ENCODE measurements at places on chromosomes 11 and 22.

DNA sequence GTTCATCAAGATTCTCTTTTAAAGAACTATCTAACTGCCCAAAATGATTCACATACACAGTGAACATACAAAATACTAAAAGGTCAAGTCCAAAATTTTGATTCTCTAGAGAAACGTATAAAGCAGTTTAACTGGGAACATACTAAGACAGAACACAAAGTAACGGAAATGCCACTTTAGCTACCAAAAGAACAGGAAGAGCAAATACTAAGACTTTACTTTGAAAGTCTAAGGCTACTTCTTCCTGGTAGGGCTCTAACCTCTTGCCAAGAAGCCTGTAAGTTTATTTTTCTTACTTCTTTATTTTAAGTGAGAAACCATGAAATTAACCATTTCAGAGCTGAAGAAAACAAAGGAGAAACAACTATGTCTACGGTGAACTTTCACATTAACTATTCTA lies 6.2 kb downstream of the PICALM start:
- no peak for DNase-seq

- DNase-seq = no peak
These were observed 209.5 kb downstream of the AASDHPPT start for GRCh38 chr11:106286881-106287504.

DNA sequence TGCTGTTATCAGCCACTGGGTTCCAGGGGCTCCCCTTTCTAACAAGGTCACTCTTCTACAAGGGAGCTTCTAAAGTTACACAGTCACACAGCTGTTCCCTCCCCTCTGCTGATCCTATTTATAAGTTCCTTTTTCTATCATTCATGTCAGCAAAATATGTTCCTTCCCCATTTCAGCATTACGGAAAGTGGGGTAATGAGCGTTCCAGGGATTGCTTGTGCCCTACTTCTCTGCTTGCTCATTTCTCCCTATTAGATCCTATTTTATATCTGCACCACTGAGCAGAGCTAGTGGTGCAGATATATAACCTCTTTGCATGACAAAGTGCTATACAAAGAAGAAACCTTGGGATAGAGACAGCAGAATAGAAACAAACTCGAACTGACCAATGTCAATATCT lies 22.7 kb upstream of the PLEKHB1 start:
- no peak for DNase-seq

DNA sequence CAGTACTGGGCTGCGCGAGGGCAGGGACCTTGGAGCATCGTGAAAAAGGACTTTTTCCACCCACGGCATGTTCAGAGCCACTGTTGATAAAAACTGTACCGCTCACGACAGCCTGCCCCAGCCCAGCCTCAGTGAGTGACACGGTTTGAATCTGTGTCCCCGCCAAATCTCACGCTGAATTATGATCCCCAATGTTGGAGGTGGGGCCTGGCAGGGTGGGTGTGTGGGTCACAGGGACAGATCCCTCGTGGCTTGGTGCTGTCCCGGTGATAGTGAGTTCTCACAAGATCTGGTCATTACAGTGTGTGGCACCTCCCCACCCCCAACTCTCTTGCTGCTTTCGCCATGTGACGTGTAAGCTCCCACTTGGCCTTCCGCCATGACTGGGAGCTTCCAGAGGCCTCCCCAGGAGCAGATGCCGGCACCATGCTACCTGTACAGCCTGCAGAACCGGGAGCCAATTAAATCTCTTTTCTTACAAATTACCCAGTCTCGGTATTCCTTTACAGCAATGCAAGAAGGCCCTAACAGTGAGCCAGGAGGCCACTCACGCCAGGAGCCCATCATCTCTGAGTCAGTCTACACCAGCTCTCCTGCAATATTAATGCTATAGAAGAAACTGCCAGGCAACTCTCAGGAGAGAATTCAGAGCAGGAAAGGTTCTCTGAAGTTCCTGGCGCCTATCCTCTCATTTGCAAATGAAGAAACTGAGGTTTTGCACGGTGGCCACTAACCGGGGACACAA lies 1.3 kb downstream of the TOLLIP start:
- DNase-seq = no peak

DNA sequence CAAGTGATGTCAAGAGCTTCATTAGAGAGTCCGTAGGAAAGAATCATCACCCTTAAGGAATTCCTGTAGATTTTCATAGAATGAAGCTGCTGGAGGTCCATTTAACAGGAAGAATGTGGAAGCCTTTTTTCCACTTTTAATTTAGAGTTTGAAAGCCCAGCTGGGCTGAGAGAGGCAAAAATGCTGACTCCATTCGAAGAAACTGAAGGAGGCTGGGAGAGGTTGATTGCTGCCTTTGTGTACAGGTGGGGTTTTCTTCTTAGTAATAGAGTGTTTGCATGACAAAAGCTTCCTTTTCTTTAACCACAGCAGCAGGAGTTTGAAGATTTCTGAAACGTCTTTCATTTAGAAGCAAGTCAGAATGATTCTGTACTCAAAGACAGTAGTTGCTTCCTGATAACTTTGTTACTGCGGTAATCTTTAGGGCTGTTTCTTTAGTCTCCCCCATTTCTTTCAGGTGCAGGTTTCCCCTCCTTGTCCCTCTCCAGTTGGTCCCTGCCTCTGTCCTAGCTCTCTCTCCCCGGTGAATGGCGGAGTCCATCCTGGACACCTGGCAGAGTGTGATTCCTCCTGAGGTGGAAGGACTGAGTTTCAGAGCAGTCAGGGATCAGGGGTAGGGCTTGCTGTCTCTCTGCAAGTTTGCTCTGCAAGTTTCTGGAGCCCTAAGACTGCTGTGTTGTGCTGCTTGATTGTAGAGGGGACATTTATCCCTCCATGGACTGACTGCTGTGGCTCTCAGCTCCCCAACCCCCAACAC lies 166.2 kb downstream of the LDLRAD3 start:
- no peak for DNase-seq

DNA sequence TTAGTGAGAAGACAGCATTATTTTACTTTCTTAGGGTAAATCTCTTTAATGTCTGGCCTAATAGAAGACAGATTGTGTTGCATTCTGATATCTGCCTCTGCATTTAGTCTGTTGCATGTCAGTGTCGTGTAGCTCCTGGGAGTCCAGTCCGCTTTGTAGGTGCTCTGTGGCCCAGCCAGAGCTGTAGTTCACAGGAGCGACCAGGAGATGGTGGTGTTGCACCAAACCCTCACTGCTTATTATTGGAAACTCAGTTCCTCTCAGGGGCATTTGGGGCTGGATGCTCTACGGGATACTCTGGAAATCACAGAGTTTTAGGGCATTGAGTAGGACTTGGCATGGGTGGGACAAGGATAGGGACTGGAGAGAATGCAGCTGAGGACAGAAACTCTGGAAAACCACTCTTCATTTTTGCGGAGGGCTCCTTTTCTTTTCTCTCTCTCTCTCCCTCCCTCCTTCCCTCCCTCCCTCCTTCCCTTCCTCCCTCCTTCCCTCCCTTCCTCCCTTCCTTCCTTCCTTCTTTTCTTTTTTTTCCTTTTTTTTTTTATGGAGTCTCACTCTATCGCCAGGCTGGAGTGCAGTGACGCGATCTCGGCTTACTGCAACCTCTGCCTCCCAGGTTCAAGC lies 21.7 kb downstream of the MIAT start:
- DNase-seq = no peak

- no peak for DNase-seq
These were observed 42.2 kb downstream of the UBASH3B start for GRCh38 chr11:122697636-122698167.

DNA sequence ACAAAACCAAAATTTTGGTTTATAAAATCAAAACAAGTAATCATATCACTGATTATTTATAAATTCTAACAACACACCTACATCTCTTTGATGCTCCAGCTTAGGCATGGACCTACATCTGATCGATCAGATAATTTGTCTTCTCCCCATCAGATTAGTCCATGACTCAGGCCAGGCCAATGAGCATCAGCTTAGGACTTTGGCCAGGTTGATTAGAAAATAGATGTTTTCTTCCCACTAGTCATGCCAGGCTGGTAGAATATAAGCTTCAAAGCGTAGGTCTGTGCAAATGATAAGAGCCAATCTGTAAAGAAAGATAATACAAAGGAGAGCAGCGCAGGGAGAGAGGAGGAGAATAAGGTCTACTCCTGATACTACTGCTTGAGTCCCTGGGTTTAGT lies 1487.9 kb downstream of the FAM181B start:
- DNase-seq = no peak

DNA sequence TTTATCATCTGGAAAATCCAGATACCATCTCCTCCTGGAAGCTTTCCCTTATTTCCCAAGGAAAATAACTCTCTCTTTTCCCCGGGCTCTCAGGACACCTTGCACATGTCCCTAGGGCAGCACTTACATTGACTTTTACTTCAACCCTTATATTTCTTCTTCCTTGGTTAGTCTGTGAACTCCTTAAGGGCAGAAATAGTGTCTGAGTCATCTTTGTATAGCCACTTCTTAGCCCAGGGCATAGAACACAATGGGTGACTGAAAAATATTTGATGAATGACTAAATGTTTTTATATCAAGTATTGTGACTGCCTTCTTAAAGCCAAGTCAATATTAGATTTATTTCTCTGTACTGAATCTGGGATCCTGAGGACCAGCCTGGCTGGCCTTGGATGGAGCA lies 45.4 kb upstream of the MYOD1 start:
- DNase-seq = no peak

- DNase-seq = no peak
These were observed 10.8 kb upstream of the HSPA8 start for GRCh38 chr11:123072762-123073161.

- no peak for DNase-seq
These were observed 7.2 kb upstream of the RASGRP2 start for GRCh38 chr11:64751136-64751535.

GRCh38 chr11:111378861-111379601 lies at the start of gene POU2AF1:
Gene POU2AF1, minus strand, starts transcription at chr11:111379275. Its CDS starts 98 bp downstream, at chr11:111379177.
- peak; percentile 54 for DNase-seq

GRCh38 chr22:25654676-25655075 lies 87.3 kb upstream of the MYO18B start:
- DNase-seq = no peak

GRCh38 chr11:116333001-116333535 lies 439.7 kb downstream of the BUD13 start:
- no peak for DNase-seq

DNA sequence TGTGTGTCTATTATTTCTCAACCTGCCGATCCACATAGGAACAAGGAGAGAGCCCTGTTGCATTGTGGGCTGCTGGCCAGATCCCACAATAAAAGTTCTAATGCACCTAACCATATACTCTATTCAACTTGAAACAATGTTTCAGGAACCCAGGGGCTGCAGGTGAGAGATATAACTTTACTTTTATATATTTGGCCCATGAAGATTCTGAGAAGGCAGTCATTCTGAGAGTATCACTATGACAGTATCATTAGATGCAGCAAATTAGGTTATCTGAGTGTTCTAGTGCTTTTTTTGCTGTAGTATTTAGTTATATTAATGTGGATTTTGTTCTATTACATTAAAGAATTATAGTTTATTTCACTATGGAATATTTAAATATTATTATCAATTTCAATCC lies 655.1 kb upstream of the ARHGAP42 start:
- no peak for DNase-seq

DNA sequence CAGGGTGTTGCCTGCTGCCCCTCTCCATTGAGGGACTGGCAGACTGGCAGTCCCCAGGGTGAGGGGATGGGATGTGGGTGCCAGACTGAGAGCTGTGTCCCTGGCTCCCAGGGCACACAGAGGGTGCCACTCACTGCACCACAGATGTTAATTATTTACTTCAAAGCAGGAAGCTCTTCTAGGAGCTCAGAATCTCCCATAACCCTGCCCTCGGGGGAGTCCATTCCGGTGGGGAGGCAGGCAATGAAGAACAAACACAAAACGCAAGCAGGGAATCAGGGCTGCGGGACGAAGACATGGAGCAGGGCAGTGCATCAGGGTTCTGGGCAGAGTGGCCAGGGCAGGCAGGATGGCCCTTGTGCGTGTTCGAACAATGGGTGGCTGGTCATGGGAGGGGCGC lies 24.4 kb upstream of the FLRT1 start:
- DNase-seq = no peak

- no peak for DNase-seq
These were observed 83.6 kb upstream of the PPARA start for GRCh38 chr22:46066691-46067090.

- DNase-seq = no peak
These were observed 11.0 kb downstream of the OR52K1 start for GRCh38 chr11:4493480-4493818.

DNA sequence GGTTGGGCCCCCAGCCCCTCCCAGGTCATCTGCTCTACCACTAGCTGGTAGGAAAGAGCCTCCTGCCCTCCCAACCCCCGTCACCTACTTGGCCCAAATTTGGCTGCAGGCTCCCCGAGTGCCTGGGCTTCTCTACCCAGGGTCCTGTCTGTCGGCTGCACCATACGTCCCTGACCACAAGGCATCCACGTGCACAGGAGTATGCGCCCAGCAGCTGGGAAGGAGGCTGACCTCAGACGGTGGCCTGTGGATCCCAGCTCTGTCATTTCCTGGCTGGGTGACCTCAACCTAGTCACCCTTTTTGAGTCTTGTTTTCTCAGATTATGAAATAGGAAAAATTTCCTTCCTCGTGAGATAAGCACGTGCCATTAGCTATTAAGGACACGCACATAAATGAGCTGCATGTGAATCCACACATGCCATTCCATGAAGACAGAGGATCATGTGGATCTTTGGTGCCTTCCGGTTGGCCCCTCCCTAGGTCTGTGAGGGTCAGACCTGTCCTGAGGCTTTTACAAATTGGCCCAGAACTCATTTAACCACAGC lies 13.7 kb downstream of the CYB561A3 start:
- DNase-seq = no peak

GRCh38 chr11:117583063-117583801 lies 213.8 kb downstream of the DSCAML1 start:
- DNase-seq = no peak

- DNase-seq = no peak
These were observed 2.2 kb upstream of the SCT start for GRCh38 chr11:629237-629583.

GRCh38 chr11:76159303-76159937 lies 46.9 kb downstream of the WNT11 start:
- no peak for DNase-seq

DNA sequence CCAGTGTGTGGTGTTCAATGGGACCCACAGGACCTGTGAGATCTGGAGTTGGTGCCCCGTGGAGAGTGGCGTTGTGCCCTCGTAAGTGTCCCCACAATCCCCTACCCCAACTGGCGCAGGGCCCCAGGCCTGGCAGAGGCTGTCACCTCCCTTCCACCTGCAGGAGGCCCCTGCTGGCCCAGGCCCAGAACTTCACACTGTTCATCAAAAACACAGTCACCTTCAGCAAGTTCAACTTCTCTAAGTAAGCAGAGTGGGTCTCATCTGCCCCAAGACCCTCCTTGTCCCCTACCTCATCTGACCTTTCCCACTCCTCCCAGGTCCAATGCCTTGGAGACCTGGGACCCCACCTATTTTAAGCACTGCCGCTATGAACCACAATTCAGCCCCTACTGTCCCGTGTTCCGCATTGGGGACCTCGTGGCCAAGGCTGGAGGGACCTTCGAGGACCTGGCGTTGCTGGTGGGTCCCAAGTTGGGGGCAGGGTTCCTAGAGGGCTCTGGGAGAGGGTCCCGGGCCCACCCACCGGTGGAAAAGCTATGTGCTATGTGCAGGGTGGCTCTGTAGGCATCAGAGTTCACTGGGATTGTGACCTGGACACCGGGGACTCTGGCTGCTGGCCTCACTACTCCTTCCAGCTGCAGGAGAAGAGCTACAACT lies 8.1 kb downstream of the P2RX6 start:
- DNase-seq = no peak

GRCh38 chr11:76798671-76799065 lies 15.5 kb downstream of the TSKU start:
- no peak for DNase-seq

GRCh38 chr11:123212406-123212805 lies 17.4 kb upstream of the CLMP start:
- DNase-seq = no peak

Measured in stimulated activated CD4-positive, alpha-beta T cell treated with anti-CD3 and anti-CD28 coated beads, TNF-alpha, amount 100 ng/mL, for 24 hours (primary cell).